ENCODE measurements at places on chromosomes 13 and 19. TPM values are rescaled to one million over a fixed set of nuclear protein-coding genes. Genes with fewer than 3 reads are reported as not detected.

Gene KIRREL2
- 0.10 TPM for total RNA-seq

Gene ZDHHC20
- 171 TPM for total RNA-seq

Gene WASF3
- total RNA-seq: 0.94 TPM

Gene MBD3L2
- not detected for total RNA-seq

Gene KIR2DL3
- 0.84 TPM for total RNA-seq

Gene RFPL4AL1
- total RNA-seq: not detected

Gene ACP5
- total RNA-seq: 17.5 TPM

Gene SAE1
- total RNA-seq: 29.5 TPM

Gene DAND5
- not detected for total RNA-seq

Gene OCEL1
- total RNA-seq: 2.1 TPM

Gene UQCR11
- 31.6 TPM for total RNA-seq

Gene PALM
- total RNA-seq: not detected

Gene LSR
- 13.1 TPM for total RNA-seq

Gene MZF1
- total RNA-seq: 11.4 TPM

Gene PRR12
- total RNA-seq: 6.4 TPM

Gene TUBA3C
- total RNA-seq: not detected

Gene GIPR
- total RNA-seq: 1.2 TPM
